ENCODE measurements at places on chromosomes 2 and 18. TPM values are rescaled to one million over a fixed set of nuclear protein-coding genes. Genes with fewer than 3 reads are reported as not detected.

The TRAPPC8 gene
- 54.3 TPM for total RNA-seq

- no peak for DNase-seq
Observed at GRCh38 chr2:204989877-204990276, 444.6 kb downstream of the PARD3B start.

- DNase-seq: no peak
Observed at GRCh38 chr2:201952187-201952586, 81.5 kb upstream of the FZD7 start.

GRCh38 chr18:25495606-25496005 is 143.6 kb upstream of the ZNF521 start:
- DNase-seq: peak; percentile 18

The SAP130 gene
- 6.1 TPM for total RNA-seq

DNA sequence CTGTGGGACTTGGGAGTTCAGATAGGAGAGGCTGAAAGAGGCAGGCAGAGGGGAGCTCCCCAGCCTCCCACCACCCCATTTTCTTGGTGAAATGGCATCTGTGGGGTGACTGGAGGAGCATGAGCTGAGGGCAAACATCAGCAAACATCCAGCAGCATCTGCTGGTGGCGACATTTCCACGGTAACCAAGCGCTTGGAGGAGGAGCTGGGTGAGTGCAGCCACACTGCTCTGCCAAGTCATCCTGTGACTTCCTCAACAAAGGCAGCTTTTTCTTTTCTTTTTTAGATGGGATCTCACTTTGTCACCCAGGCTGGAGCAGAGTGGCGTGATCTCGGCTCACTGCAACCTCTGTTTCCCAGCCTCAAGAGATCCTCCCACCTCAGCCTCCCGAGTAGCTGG is 5.6 kb downstream of the TXNL4A start:
- DNase-seq: peak; percentile 55
